ENCODE measurements at places on chromosomes 13 and 19.

GRCh38 chr19:8089664-8090601, 37.4 kb downstream of the CCL25 start:
- DNase-seq: no peak

DNA sequence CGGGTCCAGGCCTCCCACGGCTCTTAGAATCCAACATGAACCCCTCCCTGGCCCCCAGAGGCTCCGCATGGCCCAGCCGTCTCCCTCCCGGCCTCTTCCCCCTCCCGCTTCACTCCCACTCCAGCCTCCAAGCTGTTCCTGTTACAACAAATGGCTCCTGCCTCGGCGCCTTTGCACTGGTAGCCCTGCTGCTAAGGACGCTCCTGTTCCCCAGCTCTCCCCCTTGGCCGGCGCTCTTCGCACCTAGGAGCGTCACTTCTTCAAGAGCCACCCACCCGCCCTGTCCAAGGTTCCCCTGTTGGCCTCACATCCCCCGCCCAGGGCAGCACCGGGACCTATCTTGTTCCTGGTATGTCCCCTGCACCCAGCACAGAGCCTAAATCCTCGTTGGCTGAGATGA, 9.4 kb downstream of the CCDC124 start:
- DNase-seq: no peak

DNA sequence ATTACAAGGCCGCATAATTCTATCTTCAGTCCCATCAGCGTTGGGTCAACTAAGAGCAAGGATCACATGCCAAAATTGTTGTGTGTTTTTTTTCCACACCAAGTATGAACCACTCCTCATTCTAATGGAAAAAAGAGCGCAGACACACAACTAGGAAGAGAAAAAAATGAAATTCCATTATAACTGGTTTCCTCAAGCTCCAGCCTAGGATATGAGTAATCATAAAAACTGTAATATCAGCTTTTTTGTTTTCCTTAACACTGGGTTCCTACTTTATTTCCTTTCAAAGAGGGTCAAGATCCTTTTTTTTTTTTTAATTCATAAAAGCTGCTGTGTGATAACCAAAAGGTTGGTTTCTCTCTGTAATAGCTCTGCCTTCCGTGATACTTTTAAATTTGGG, 19.4 kb downstream of the TSHZ3 start:
- no peak for DNase-seq

GRCh38 chr13:21009036-21009435, 52.4 kb downstream of the LATS2 start:
- DNase-seq: no peak

DNA sequence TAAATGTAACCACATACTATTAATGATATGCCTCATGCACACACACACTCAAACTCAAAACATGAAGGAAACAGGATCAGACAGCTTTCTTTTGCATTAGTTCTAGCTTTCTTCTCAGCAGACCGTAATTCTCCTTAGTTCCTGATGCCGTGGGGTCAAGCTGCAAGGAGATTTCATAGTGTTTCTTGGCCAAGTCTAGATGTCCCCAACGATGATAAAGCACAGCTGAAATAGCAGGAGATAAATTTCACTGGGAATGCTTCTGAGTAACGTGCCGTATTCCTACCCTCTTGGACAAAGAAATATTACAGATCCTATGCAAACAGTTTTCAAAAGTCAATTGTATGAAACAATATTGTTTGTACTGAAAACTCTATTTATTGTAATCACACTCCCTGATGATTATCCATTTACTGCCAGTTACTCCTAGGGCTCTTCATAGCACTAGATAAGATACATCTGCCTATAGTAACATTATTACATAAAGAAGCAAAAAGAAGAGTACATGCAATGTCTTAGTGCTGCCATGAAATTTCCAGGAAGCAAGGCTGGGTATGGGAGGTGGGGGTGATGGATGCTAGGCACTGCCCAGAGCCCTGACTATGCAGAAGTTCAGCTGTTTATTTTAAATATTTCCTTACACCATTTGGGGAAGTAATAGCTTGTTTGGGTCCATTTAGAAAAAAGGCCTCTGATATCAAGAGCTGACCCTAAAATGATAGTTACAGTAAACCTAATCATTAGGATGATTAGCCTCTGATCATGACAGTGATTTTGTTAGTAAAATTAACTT, 16.5 kb upstream of the GGACT start:
- DNase-seq: no peak

GRCh38 chr19:38700350-38700901, 43.8 kb downstream of the CAPN12 start:
- no peak for DNase-seq

DNA sequence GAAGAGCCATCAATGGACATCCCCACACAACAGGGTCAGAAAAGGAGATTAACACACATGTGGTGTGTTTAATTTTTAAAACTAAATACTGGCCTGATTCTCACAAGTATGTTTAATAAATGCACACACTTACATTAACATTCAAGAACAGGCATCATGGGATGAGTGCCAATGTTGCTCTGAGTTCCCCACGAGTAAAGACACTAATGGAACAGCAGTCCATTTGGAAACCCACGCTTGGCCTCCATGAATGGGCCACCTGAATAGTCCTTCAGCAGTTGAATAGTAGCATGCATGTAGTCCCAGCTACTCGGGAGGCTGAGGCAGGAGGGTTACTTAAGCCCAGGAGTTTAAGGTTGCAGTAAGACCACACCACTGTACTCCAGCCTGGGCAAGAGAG, 195.2 kb upstream of the IPO5 start:
- DNase-seq: no peak

GRCh38 chr13:48775804-48776203, 122.1 kb downstream of the CYSLTR2 start:
- DNase-seq: no peak

Measured in stimulated activated CD4-positive, alpha-beta T cell treated with anti-CD3 and anti-CD28 coated beads, Interleukin-4, amount 100 ng/mL, for 48 hours (primary cell).